Endothelial cell (in vitro differentiated cells): ENCODE measurements at places on chromosomes 16 and 17. TPM values are rescaled to one million over a fixed set of nuclear protein-coding genes. Genes with fewer than 3 reads are reported as not detected.

Gene RHBDL1
- total RNA-seq = 1.6 TPM

Gene PERCC1
- total RNA-seq = not detected

Gene PRR35
- not detected for total RNA-seq

Gene ABCC11
- total RNA-seq = 0.72 TPM

Gene APOBR
- total RNA-seq = 6.8 TPM

Gene TNFSF13
- total RNA-seq = 5.6 TPM

Gene PEX12
- 4.4 TPM for total RNA-seq

Gene KRTAP17-1
- not detected for total RNA-seq

Gene CCL7
- not detected for total RNA-seq

Gene NAGLU
- total RNA-seq = 24.2 TPM

Gene CCDC154
- 2.4 TPM for total RNA-seq

Gene MILR1
- 1.6 TPM for total RNA-seq

Gene CX3CL1
- 9.2 TPM for total RNA-seq

Gene KRT12
- not detected for total RNA-seq
